ENCODE measurements at places on chromosomes 4 and X. TPM values are rescaled to one million over a fixed set of nuclear protein-coding genes. Genes with fewer than 3 reads are reported as not detected.

The EPHA5 gene
- not detected for polyA plus RNA-seq

The WDR19 gene
- 35.1 TPM for polyA plus RNA-seq

The LINC00632 gene
- not detected for polyA plus RNA-seq

The SHROOM4 gene
- polyA plus RNA-seq, result not detected

The FUNDC2 gene
- 28.8 TPM for polyA plus RNA-seq

All from B cell (primary cell).